ENCODE measurements at places on chromosomes 2 and 18. TPM values are rescaled to one million over a fixed set of nuclear protein-coding genes. Genes with fewer than 3 reads are reported as not detected.

DNA sequence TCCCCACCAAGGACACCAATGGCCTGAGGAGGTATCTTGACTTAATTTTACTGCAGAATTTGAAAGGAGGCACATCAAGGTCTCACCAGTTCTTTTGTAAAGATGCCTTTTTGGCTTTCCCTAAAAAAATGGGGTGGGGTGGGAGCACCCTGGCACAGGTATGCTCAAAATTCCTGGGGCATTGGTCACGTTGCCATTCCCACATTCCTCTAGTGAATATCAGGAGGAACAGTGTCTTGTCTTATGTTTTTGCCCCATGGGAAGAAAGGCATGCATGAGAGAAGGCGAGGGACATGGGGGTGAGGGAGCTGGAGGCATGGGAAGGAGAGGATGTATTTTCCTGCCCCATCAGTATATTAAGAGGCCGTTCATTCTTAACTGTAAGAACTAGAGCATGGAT lies 275.3 kb downstream of the CMPK2 start:
- no peak overlapping the region for H3K27ac ChIP-seq
- H3K27me3 ChIP-seq: no peaks in the 10 kb centered on the region
- no peaks in the 10 kb centered on the region for H3K4me1 ChIP-seq
- H3K4me3 ChIP-seq: no peak overlapping the region

GRCh38 chr2:232211743-232212686 lies 166.5 kb upstream of the ALPP start:
- H3K27ac ChIP-seq: no peak overlapping the region
- no peak overlapping the region for H3K4me3 ChIP-seq
- DNase-seq: no peak
- H3K4me1 ChIP-seq: no peaks in the 10 kb centered on the region
- H3K27me3 ChIP-seq: no peaks in the 10 kb centered on the region

GRCh38 chr2:122384768-122385333 lies 629.4 kb downstream of the TSN start:
- H3K27ac ChIP-seq: no peak overlapping the region
- H3K27me3 ChIP-seq: no peaks in the 10 kb centered on the region
- no peak overlapping the region for H3K4me3 ChIP-seq
- H3K4me1 ChIP-seq: peaks cover 1% of the 10 kb centered on the region
- no peaks in the 10 kb centered on the region for H3K36me3 ChIP-seq
- no peak for DNase-seq

- H3K27me3 ChIP-seq: no peaks in the 10 kb centered on the region
- H3K27ac ChIP-seq: no peak overlapping the region
- no peak for DNase-seq
- peaks cover 6% of the 10 kb centered on the region for H3K4me1 ChIP-seq
Observed at GRCh38 chr18:34023471-34023870, 201.2 kb downstream of the NOL4 start.

GRCh38 chr2:58045580-58046334 lies 849 bp upstream of the VRK2 start:
- peak overlapping the region; percentile 38 for H3K27ac ChIP-seq
- H3K4me3 ChIP-seq: peak overlapping the region; percentile 94
- H3K27me3 ChIP-seq: no peaks in the 10 kb centered on the region
- DNase-seq: no peak
- H3K36me3 ChIP-seq: peaks cover 28% of the 10 kb centered on the region

GRCh38 chr2:190468814-190469569 lies 60.8 kb downstream of the MFSD6 start:
- H3K4me3 ChIP-seq: no peak overlapping the region
- no peaks in the 10 kb centered on the region for H3K27me3 ChIP-seq
- H3K4me1 ChIP-seq: peaks cover 36% of the 10 kb centered on the region
- peaks cover 6% of the 10 kb centered on the region for H3K36me3 ChIP-seq
- DNase-seq: peak; percentile 73
- H3K27ac ChIP-seq: peak overlapping the region; percentile 76

DNA sequence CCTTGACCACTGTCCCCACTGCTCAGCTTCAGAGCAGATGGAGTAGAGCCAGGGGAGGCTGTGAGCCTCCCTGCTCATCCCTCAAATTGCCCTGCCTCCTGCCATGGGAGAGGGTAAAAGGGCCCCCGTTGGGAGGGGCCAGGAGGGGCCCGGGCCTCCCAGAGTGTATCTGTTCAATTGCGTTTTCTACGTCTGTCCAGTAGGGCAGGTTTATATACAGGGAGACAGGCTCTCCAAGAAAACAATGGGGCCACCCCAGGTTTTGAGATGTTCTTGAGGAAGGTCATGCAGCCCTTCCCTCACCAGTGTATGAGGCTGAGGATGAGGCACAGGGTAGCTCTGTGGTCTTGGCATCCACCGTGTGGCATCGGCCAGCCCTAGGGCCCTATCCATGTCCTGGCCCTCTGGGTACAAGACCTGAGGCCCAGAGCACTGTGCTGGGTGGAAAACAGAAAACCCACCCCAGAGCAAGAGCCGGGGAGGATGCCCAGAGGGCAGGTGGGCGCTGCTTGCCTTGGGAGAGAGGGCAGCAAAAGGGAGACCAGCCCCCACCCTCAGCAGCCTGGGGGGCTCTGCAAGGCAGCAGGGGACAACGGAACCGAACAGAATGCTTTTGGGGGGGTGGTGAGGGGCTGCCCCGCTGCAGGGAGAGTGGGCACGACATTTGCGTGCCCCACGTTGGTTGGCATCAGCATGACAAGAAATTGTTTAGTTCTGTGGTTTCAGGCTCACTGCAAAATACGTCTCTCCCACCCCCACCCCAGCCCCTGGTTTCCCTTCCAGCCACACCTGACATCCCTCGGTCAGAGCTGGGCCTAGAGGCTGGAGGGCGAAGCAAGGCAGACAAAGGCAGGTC lies 141.5 kb downstream of the ACOXL start:
- no peak for DNase-seq
- H3K4me3 ChIP-seq: no peak overlapping the region

DNA sequence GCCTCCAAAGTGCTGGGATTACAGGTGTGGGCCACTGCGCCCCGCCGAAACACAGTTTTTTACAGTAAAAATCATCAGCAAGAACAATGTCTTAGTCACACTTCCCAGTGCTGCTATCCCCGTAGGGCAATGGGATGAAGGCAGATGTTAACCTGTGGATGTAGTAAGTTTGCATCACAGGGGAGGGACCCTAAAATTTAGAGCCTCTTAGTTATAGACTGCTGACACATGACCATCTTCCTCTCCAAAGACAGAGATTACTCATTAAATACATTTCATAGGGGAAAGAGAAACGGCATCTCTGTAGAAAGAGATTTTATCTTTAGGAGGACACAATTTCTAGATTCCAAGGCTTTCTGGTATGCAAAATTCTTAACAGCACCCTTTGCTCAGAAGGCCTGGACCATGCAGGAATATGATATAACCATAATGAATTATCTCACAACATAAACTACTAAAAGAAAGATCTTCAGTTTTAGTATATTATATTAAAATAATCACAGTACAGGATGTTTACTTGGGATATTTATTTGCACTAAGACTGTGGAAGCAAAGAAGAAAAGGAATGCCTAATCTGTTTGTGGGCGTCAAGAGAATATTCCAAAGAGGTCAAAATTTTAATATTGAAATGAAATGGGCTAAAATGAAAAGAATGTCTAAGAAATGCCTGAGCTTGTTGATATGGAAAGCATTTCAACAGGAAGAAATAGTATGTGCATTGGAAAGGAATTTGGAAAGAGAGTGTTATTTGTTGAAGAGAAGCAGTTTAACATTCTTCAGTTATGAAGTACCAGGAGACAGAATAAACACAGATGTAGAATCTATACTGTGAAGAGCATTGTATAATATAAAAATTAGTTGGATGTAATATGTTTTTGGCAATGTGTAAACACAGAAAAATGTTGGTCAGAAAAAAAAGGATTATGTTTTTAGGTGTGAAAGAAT lies 1228.3 kb upstream of the CHAC2 start:
- no peaks in the 10 kb centered on the region for H3K4me1 ChIP-seq
- DNase-seq: no peak
- H3K36me3 ChIP-seq: no peaks in the 10 kb centered on the region
- no peak overlapping the region for H3K4me3 ChIP-seq

Gene LRRTM1
- not detected for total RNA-seq

Gene CRYGC
- not detected for total RNA-seq

Gene MORN2
- total RNA-seq: 15.1 TPM

Gene KCNJ3
- total RNA-seq: 0.17 TPM

Gene DHRS9
- 16.6 TPM for total RNA-seq

All from Calu3 (cell line).